ENCODE measurements at places on chromosomes 11 and 22.
A peak's percentile ranks its signal among the peaks of the same experiment; 100 is the strongest.

DNA sequence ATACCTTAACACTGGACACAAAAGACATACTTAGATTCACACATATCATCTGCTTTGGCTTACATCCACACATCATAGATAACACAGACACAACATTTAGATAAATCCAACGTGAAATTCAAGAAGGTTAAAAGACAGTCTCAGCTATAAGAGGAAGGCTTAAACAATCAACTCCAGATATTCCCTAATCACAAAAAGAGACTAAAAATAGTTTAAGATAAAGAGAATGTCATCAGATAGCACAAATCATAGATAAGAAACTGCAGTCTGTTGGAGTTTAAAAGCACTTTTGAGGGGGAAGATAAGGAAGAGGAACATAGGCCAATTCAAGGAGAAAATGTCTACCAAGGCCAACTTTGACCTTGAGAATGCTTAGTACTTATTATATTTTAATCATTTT lies 504.8 kb downstream of the JRKL start:
- DNase-seq = no peak

GRCh38 chr11:128776424-128777284 lies 82.8 kb downstream of the FLI1 start:
- DNase-seq = peak; percentile 60

- no peak for DNase-seq
These were observed 1.2 kb upstream of the P2RY6 start for GRCh38 chr11:73270855-73271477.

DNA sequence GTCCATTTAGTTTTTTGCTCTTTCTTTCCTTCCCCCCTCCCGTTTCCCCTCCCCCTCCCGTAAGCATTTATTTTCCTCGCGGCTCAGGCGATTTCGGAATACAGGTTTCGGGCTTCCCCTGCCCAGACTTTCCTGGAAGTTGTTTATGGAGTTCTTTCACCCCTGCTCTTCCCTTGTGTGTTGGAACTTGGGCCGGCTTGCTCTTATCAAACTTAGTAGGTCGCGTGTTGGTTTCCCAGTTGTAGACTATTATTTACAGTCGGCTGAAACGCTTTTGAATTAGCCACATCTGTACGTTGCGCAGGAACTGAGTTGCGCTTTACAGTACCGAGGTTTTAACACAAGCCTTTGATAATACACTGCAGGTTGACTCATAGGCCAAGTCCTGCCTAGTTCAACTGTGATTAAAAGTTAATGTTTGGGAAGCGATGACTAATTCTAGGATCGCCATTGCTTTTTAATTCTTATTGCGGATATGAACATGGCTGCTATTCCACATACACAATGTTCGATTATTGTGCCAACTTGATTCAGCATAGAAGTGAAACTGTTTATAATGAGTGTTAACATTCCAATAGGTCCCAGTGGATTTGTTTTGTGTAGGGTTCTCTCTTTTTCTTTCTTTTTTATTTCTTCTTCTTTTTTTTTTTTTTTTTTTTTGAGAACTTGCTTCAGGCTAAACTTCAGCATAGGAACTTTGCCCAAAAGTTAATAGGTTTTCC lies 1.7 kb downstream of the YAP1 start:
- DNase-seq = peak; percentile 70

DNA sequence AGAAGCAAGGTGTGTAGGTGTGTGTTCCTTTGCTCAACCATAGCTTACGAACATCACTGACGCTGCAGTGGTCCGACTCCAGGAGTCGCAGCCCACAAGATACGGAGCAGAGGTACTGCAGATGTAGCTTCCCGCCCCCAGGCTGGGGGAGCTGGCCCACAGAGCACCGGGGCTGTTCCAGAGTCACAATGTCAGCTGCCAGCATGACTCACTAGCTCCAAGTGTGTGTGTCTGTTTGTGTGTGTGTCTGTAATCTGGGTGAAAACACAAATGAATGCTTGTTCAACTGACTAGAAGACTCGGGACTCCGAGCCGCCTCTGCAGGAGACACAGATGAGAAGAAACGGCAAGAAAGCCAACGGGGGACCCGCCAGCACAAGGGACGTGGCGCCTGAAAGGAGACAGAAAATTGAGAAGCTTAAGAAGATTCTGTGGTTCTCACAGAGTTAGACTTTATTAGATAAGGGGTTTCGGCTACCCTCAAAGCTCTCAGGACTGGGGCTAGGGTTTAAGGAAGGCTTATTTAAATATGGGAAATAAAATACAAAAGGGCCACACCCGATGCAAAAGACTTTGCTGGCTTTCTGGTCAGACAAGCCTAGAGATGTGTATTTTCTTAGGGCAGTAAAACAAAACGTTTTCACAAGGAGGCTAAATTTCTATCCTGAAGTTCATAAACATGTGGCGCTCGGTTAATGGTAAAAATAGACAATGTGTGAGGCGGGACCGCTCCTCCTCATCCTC lies 10.7 kb downstream of the VSIG10L2 start:
- no peak for DNase-seq

DNA sequence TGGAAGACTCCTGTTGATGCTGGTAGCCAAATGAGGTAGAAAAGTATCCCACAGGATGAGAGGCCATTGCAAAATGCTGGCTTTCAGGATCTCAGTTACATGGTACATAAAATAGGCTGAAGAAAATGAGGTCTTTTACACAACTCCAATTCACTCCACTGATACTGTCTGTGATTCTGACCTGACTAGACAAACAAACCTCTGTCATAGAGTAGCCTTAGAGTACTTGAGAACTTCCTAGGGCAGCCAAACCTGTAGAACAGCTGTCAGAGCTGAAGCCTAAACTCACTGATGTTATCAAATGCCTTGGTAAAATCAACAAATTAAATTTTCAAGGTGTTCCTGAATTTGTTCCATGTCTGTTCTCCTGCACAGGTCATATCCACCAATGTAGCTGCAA lies 26.2 kb upstream of the POGLUT3 start:
- no peak for DNase-seq

DNA sequence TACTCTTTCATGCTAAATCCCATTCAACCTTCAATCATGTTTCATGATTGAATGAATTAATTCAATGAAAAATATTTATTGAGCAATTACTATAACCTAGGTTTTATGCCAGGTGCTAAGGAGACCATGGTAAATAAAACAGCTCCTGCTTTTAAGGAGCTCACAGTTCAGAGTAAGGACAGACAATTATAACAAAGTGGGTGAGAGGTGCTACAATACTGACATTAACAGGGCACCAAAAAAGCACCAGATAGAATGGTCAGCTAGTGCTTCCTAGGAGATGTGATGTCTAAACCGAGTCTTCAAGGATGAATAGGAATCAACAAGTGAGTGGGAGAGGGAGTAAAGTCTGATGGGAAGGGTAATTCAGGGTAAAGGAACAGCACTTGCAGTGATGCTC lies 366.7 kb downstream of the SOX6 start:
- no peak for DNase-seq

- no peak for DNase-seq
These were observed 18.4 kb downstream of the MICALL1 start for GRCh38 chr22:37924386-37925065.

DNA sequence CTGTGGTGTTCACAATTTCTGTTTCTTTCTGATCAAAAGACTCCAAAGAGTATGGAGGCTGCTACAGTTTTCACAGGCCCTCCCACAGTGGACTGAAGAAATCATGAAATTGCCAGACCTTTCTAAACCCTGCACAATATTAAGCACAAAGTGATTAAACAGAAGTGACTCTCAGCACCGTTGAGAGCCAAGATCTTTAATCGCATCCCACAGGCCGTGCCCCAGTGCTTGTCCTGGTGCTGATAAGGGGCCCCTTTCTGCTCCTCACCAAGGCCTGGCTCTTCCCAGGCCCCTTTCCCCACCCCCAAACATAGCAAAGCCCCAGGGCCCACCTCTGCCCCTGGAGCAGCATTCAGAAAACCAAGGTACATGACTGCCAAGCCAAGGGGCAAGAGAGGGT lies 57.4 kb upstream of the BMAL1 start:
- no peak for DNase-seq

DNA sequence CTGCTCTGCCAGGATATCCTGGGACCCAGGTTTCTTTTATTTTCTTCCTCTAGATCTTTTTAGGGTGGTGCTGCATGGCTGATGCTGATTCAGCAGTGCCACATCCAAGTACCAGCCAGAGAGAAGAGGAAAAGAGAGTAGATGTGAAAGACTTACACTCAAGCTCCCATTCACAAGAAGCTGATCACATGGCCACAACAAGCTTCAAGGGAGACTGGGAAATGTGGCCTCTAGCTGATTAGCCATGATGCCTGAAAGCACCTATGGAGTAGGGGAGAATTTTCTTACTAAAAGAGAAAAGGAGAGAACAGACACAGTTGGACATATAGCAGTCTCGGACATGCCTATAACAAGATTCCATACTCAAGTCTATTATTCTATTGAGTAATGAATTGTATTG lies 34.4 kb upstream of the FJX1 start:
- DNase-seq = no peak

All from hepatic stellate cell (primary cell).